ENCODE measurements at places on chromosomes 1 and 21.

DNA sequence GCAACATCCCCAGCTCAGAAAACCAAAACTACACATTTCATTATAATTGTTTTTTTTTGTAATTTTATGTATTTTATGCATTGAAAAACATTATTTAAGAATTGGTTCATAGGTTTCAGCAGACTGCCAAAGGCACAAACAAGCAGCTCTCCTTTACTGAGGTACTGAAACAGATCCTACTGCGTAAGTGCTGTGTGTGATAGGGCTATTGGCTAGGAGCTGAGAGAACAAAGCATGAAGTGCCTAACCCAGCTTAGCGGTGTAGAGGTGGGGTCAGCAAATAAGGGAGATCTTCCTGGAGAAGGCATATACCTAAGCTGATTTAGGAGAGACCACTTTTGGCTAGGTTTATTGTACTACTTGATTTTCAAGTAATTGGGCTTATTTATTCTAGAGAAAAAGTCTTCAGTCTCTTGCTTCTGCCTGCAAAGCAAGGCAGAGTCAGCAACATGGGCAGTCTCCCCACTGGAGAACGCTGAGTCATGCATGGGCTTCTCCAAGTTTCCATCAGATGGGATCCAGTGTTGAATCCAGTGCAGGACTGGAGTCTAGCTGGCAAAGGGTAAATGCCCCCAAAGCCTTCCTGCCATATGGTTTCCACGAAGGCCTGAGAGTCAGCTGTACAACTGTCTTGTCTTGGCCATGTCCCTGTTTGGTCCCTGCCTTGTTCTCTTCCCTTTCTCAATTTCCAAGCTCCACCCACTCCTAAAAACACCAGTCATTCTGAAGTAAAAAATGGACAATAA, 18.0 kb upstream of the YTHDF2 start:
- DNase-seq, result no peak

DNA sequence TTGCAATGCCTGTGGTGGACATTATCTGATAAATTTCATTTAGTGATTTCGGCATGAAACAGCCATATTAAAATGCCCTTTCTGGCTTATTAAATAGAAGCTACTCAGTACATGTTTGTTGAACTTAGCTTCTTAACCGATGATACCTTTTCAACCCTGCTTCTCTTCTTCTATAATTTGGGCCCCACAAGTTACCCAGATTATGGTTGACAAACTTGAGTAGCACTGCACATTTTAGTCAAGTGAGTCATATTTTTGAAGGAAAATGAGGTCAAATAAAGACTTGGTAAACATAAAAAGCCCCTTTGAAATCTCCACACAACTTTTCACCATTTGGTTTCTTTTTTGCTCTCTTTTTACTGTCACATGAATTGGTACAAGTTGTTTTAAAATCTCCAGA, 33.8 kb downstream of the GIPC2 start:
- no peak for DNase-seq

- no peak for DNase-seq
Observed at GRCh38 chr21:14080764-14081096, 130.0 kb downstream of the LIPI start.

GRCh38 chr1:161905269-161905884, 118.3 kb downstream of the OLFML2B start:
- DNase-seq, result no peak

- DNase-seq, result no peak
Observed at GRCh38 chr1:20143734-20144565, 4.8 kb downstream of the PLA2G2F start.

Data from stimulated activated CD4-positive, alpha-beta T cell treated with anti-CD3 and anti-CD28 coated beads, TNF-alpha, amount 100 ng/mL, for 48 hours (primary cell).